Kasumi-1 (cell line): ENCODE measurements at places on chromosomes 11 and 22.

GRCh38 chr11:27720277-27720830 lies 20.1 kb upstream of the BDNF start:
- no peak for DNase-seq

DNA sequence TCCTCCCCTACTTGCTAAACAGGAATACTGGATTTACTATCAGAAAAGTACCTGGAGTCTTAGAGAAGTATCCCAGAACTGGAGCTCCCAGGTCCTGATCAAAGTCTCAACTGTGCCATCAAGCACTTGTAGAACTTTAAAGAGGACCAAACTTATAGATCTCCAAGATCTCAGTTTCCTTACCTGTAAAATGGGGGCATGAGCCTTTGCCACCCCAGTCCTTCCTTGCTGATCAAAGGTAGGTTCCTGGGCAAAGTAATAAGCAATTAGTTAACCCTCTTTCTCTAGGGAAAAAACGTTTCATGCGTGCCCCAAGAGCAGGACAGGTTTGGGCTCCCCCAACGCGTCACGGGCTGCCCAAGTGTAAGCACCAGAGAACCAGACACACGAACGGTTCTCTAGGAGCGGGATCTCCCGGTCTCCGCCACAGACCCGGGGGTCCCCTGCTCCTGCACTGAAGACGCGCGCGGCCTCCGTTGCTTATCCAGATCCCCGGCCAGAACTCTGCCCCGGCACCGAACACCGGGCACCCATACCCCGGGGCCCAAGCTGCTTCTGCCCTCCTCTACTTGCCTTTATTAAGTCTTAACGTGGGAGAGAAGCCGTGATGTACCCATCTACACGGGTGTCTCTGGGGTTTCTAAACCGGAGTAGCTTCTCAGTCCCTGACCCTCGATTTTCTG lies 505 bp downstream of the ZNF214 start:
- DNase-seq: no peak

DNA sequence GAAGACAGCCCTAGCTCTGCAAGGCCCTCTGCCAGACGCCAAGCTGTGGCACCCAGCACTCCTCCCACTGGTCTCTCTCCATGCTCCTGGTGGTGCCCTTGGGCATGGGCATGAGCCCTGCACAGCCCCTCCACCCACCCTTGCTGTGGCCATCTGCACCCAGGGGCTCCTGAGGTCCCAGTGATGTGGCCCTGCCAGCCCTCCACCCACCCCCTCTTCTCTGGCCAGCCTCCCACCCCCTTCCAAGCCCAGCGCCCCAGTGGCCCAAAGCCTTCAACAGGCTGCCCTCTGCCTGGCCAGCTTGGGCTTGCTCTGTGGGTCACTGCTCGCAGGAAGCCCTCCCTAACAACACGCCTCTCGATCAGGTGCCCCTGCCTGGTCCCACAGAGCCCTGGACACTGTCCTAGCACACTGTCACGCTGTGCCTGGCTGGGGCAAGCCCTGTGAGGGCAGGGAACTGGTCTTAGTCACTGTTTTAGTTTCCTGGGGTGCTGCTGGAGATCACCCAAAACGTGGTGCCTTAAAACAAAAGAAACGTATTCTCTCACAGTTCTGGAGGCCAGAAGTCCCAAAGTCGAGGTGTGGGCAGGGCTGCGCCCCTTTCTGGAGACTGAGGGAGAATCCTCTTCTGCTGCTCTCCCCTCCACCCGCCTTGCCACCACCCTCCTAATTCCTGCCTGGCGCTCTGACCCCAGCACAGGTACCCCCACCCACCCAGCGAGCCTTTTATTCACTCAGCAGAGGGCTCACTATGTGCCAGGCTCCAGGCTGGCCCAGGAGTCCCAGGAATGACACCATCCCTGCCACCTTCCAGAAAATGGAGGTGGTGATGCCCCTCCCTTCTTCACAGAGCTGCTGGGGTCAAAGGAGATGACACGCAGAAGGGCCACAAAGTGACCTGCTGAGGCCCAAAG lies 14.7 kb downstream of the SULT4A1 start:
- no peak for DNase-seq

DNA sequence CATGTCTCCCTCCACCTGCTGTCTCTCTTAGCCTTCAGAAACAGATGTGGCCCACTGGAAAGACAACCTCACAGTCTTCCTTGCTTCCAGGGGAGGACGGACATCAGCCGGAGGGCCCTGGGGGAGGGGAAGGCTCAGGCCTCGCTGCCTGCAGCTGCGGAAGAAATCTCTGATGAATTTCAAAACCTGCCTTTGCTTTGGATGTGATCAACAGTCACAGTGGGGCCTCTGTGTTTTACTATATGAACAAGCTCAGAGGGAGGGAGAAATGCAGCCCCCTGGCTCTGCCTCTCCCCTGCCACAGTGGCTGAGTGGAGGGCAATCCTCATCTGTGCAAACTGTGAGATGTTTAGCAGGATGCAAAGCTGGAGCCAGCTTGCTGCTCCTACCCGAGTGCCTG lies 282.8 kb downstream of the NTM start:
- no peak for DNase-seq

DNA sequence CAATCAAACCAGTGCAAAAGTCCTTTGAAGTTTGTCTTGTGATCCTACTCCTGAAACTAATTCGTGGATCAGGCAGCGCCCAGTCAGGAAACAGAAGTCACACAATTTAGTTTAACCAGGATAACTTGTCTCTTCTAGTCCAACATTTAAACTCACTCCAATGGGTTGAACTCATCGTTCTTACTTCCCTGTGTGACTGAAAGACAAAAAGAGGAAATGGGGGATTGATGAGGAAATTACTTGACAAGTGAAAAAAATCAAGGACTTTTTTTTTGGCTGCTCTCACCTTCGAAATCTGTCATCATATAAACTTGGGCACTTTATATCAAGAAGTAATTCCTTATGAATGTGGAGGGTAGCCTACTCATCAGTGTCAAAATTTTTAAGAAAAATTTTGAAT lies 78.4 kb downstream of the HSD17B12 start:
- DNase-seq: peak; percentile 38

- DNase-seq: no peak
Observed at GRCh38 chr22:39173050-39173706, 20.7 kb upstream of the CBX7 start.

- no peak for DNase-seq
Observed at GRCh38 chr11:37558619-37559210, 960.7 kb upstream of the RAG2 start.

DNA sequence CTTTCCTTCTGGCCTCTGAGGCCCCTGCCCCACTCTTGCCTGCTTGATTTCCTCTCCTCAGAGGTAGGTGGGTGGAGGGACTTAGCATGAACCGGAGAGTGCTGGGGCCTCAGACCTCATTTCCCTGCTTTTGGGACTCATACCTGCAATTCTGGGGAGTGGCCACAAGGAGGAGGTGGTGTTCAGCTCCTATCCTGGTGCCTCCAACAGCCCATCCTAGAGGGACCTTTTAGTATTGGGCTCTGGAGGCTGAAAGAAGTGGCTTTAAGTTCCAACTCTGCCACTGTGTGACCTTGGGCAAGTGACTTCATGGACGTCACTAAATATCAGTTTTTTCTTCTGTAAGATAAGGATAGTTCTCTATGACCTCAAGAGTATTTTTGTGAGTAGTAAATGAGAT lies 98.6 kb downstream of the KIAA1671 start:
- DNase-seq: peak; percentile 11

GRCh38 chr11:86574493-86575207 lies 97.8 kb downstream of the ME3 start:
- DNase-seq: no peak

GRCh38 chr11:118939404-118939915 lies 13.7 kb upstream of the BCL9L start:
- DNase-seq: no peak

- peak; percentile 4 for DNase-seq
Observed at GRCh38 chr11:130772266-130773227, 143.7 kb downstream of the SNX19 start.

- no peak for DNase-seq
Observed at GRCh38 chr22:27274770-27275449, 526.6 kb downstream of the MN1 start.

GRCh38 chr22:47995264-47995627 lies 1232.8 kb downstream of the TBC1D22A start:
- DNase-seq: no peak

GRCh38 chr11:129259931-129260348 lies 67.8 kb upstream of the ARHGAP32 start:
- DNase-seq: no peak

DNA sequence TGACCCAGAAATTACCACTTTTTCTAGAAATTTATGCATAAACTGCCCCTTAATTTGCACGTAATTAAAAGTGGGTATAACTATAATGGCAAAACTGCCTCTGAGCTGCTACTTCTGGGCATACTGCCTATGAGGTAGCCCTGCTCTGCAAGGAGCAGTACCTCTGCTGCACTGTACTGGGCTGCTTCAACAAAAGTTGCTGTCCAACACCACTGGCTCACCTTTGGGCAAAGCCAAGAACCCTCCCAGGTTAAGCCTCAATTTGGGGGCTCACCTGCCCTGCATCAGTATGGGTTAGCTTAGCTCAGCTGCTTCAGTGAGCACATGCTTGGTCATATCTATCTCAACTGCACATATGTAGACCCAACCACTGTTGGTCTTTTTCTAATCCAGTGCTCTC lies 4.5 kb downstream of the DMC1 start:
- no peak for DNase-seq

DNA sequence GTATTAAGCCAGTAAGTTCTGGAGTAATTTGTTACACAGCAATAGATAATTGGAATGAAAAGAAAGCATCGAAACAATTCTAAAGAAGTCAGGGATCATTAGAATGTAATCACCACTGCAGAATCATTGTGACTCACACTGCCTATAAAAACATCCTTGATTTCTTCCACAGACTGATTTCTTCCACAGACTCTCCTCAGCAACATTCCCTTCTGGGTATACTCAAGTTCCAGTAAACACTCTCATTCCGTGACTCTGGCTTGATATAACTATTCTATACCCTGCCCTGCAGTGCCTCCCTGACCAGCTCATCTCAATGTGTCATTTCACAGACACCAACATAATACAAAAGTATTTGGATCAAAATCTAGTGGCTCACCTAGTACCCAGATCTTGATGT lies 120.5 kb downstream of the BBOX1 start:
- no peak for DNase-seq

- DNase-seq: no peak
Observed at GRCh38 chr11:71582309-71582895, at the start of gene KRTAP5-11. KRTAP5-11 (minus strand) TSS chr11:71582875; CDS start chr11:71582837, 38 bp downstream.

- no peak for DNase-seq
Observed at GRCh38 chr11:122022646-122023045, 93.4 kb downstream of the BLID start.
